ENCODE measurements at places on chromosomes 11 and 22.
A peak's percentile ranks its signal among the peaks of the same experiment; 100 is the strongest.

- DNase-seq, result peak; percentile 56
These were observed 471 bp upstream of the AHNAK start for GRCh38 chr11:62546929-62547625.

DNA sequence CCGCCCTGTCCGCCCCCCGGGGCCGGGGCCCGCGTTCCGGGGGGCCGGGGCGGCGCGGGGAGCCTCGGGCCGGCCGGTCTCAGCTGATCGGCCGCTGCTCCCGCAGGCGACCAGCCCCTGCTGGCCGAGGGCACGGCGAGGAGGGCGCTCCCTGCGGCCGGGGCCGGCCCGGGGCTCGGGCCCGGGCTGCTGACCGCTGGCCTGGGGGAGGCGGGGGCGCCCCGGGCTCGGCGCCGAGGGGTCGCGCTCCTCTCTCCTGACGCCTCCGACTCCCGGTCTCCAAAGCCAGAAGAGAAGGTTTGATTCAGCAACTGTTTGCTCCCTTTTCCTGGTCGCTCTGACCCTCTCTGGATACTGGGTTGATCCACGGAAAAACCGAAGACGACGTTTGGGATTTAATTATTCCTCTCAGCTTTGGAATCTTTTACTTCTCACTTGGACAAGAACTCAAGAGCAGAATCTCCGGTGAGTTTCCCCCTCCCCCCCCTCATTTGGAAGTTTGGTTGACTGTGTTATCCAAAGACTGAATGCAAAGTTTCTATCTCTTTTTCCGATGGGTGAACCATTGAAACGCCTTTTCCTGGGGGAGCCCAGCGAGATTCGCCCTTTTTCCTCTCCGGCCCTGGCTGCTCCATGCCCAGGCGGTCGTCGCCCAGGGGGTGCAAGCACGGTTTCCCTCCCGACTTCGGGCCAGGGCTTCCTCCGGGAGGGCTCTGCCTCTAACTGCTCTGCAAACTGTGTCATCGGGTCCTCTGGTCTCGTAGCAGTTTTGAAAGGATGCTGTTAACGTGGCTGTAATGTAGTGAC is 725 bp downstream of the KDM2A start:
- peak; percentile 26 for DNase-seq

DNA sequence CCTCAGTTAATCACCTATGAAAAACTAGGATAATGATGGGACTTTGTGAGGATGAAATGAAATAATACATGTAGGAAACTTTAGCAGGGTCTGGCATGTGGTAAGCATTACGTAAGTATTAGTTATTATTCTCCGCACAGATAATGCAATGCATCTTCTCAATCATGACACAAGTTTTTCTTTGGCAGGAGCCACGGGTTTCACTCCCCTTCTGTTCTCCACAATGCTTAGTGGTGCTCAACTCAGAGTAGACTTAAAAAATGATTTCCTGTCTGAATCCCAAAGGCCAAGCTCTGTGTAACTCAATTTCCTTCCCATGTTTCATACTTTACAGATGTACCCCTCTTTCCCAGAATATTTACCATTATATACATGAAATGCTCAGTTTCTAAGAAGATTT is 82.9 kb downstream of the CCDC34 start:
- no peak for DNase-seq

GRCh38 chr11:117849781-117850414 is 25.4 kb upstream of the FXYD2 start:
- no peak for DNase-seq

DNA sequence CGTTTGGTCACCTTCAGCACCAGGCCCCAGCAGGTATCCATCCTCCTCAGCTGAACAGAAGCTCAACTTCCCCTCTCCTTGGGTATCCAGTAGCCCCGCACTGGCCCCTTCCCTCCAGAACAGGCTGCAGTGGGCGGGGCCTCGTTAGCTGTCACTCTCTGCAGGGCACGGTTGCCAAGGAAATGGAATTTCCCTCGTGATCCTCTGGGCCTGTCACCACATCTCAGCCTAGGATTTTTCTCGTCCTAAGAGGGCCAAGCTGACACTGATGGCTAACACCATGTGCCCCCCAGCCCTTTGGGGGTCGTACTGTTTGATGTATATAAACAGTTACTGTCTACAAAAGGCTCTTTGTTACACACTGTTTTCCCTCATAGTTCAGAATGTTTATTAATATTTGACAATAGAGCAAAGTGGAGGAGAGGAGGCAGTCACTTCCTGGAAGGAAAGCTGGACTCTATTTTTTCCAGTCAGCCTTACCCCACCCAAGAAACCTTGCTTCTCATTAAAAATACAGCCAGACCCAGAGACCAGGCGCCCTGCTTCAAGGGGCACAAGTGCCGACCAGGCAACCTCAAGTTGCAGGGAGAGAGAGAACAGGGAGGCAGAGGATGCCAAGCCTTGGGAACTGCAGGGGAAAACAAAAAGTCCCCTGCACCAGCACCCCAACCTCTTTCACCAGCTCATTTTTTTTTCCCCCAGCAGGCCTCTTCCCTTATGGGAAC is 44.5 kb downstream of the FEZ1 start:
- DNase-seq, result peak; percentile 59

DNA sequence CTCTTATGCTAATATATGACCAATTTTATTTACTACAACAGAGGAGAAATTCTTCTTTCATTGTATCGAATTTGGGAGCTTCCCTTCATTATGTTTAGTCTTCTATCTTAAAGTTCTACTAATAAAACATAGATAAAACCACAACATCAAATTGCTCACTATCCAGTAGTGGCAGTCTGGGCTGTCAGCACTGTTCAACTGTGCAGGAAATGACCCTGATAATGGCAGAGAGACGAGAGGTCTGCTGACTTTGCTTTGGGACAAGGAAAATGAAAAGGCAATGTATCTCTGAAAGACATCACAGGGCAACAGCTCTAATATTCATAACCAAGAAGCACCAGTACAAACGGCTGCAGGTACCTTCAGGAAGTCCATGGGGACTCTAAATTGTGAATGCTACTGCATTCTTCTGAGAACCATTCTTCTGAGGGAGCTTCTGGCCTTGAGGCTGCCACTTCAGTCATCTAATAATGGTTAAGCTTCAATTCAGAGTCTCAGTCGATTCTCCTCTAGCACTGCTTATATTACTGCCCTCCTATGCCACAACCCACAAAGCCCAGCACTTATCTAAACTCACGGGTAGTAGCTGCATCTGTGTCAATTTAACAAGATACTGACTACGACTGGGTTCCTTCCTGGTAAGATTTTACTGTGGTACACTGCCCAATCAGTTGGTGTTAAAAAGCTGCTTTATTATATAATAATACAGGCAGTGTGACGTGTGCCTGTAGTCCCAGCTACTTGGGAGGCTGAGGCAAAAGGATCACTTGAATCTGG is 44.2 kb downstream of the CKAP5 start:
- no peak for DNase-seq

DNA sequence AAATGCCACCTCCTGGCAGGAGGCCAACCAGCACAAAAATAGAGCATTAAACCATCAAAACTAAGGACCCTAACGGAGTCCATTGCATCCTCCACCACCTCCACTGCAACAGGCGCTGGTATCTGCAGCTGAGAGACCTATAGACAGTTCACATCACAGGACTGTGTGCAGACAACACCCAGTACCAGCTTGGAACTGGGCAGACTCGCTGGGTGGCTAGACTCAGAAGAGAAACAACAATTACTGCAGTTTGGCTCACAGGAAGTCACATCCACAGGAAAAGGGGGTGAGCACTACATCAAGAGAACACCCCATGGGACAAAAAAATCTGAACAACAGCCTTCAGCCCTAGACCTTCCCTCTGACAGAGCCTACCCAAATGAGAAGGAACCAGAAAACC is 11.6 kb upstream of the TMEM45B start:
- DNase-seq, result no peak

DNA sequence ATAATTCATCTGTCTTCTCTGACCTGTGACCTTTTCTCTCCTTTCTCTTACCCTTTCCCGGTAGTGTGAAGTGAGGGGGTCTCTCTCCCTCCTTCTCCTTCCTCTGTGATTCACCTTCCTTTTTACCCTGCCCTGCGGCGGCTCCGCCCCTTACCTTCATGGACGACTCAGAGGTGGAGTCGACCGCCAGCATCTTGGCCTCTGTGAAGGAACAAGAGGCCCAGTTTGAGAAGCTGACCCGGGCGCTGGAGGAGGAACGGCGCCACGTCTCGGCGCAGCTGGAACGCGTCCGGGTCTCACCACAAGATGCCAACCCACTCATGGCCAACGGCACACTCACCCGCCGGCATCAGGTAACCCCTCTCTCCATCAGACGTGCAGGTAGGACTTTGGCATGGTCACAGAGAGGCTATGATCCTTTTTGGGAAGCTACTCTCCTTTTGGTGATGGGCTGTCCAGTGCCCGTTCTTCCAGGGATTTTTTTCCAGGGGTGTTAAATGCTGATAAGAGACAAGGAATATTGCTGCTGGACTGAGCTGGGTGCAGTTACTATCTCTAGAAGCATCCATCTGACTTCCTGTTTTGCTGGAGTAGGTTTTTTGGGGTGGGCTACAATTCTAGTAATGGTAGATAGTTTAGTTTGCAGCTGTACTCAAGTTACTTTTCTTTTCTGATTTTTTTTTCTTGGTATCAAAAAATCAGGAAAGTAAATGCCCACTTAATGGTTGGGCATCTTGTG is 29.9 kb downstream of the CTNND1 start:
- DNase-seq, result peak; percentile 63

- no peak for DNase-seq
These were observed 77.3 kb upstream of the NECTIN1 start for GRCh38 chr11:119806064-119806915.

- no peak for DNase-seq
These were observed 64.7 kb upstream of the FAT3 start for GRCh38 chr11:92159931-92160330.

GRCh38 chr11:21640491-21640890 is 552.4 kb upstream of the ANO5 start:
- DNase-seq, result no peak

GRCh38 chr11:102518296-102519094 is 12.1 kb downstream of the MMP7 start:
- DNase-seq, result peak; percentile 38

DNA sequence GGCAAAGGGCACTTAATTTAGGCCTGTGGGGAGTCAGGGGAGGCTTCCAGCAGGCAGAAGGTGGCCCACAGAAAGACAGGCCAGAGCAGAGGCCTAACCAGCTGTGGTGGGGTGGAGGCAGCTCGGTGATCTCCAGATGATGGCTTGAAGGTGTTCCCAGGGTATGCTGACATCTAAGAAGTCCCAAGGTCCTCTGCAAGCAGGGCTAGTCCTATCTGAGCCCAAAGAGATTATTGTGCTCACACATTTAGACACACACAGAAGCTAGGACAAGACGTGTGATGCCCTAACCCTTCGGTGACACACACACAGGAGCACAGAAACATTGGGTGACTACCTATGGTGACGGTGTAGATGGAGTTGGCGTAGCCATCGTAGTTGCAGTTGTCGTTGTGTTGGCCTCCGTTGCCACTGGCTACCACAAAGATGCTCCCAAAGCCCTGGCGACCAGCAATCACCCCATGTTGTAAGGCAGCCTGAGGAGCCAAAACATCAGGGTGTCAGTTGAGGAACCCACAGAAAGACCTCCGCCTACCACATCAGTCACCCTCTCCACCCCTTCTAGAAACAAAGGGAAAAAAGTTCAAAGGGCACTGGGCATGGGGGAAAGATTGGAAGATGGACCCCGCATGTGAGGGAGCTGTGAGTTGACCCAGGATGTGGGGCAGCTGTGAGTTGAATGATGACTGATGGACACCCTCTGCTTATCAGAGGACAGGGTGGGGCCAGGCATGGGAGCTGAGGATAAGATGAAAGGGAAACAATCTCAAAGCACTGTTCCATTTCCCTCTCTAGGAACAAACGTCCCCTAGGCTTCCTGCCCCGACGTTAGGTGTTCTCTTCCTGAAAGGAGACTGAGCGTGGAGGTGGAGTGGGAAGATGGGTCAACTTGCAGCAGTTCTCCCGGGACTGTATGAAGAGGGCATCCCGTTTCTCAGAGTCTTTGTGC is 7.9 kb downstream of the PCSK7 start:
- no peak for DNase-seq

GRCh38 chr11:134815404-134815803 is 403.4 kb upstream of the B3GAT1 start:
- peak; percentile 31 for DNase-seq

DNA sequence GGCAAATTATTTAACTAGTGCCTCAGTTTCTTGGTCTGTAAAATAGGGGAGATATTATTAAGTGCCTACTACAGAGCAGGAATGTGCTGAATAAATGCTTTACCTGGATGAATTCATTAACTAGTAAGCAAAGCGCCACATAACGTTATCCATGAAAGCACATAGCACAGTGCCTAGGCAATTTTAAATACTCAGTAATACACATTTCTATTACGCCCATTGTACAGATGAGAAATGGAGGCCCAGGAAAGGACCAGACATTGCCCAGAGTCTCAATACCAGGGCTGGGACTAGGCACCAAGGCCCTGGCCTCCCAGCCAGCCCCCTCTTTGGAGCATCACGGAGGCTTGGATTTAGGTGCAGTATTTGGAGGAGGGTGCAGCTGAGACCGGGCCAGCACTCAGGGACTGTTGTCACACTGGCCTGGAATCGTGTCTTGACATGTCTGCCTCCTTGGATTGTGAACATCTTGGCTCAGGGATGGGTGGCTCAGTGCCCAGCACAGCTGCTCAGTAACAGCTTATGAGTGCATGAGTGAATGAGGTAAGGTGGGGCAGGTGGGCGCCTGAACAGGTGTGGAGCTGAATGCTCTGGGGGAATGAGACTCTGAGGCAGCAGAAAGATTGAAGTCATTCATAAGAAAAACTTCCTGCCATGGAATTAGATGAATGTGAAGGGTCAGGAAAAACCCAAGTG is 42.1 kb upstream of the TPBGL start:
- no peak for DNase-seq

DNA sequence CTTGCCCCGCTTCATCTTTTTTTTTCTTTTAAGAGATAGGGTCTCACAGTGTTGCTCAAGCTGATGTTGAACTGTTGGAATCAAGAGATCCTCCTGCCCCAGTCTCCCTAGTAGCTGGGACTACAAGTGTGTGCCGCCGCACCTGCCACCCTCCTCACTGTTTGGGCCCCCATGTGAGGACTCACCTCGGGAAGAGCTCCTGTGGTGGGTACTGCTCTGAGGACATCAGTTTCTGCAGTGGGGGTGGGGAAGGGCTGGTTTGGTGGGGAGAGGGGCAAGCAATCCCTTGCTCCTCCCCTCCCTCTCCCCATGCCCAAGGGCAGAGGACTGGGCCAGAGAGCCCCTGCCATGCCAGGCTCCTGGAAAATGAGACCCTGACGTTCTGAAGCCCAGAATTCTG is 1.5 kb upstream of the SLC16A8 start:
- no peak for DNase-seq

DNA sequence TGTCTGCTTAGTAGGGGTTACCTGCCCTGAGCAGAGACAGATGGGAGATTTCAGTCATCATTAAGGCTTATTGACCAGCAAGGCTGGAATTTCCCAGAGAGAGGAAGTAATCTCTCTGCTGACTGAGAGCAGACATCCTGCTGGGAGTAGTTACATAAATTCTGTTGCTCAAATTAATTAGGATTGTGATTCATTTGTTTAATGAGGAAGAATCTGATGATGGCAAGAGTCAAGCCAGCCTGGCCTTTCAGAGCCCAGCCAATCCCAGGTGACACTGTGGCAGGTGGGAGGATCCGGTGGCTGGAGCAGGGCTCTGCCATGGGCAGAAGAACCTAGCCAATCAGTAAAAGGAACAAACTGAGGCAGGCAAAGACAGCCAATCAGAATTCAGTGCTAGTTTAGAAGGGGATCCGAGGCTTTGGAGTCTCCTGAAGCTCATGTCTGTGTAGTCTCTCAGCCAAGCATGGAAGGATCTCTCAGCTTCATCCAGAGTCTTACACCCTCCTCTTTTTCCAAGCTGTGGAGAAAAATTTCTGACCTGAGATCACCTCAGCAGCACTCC is 61.2 kb upstream of the CHST1 start:
- no peak for DNase-seq

- DNase-seq, result peak; percentile 21
These were observed 5.4 kb downstream of the UFD1 start for GRCh38 chr22:19473578-19473977.

All from kidney tubule cell (primary cell).